Skin of body (tissue), 3 donors: ENCODE measurements at places on chromosomes 3 and 15.

DNA sequence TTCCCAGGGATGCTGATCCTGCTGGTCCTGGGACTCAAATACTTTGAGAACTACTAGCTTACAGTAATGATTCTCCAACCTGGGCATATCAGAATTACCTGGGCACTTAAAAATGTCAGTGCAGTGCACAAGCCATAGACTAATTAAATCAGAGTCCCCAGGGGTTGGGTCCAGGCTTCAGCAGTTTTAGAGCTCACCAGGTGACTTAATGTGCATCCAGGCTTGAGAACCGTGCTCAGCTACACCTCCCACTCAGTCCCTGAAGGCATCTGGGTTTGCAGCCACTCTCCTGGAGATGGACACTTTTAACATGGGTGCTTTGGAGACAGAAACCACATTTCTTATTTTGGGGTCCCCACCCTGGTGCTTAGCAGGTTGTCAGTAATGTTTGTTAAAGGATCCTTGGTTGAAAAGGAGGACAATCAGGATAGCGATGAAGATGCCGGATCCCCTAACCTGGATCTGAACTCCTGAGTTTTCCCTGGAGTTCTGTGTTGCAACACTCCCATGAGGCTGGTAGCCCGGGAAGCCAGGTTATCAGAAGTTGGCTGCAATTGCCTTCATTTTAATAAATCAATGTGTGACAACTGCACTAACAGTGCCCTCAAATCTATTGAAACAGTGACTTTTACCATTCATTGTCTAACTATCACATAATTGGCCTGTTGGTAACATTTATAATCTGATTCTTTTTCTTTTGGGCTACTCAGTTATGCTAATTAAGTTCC is 48.1 kb downstream of the BFSP2 start:
- DNase-seq: no peak

DNA sequence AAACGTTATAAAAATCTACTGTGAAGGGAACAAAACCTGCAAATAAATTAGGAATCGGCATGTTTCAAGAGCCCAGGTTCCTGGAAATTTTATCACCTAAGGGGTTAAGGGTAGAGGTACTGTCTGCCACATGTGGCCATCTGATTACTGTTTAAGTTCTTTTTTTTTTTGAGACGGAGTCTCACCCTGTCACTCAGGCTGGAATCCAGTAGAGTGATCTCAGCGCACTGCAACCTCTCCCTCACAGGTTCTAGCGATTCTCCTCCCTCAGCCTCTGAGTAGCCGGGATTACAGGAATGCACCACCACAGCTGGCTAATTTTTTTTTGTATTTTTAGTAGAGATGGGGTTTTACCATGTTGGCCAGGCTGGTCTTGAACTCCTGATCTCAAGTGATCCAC is 35.8 kb downstream of the UQCC5 start:
- DNase-seq: no peak

GRCh38 chr3:78689378-78689777 is 1078.4 kb downstream of the ROBO1 start:
- no peak for DNase-seq

GRCh38 chr15:90519688-90520087 is 10.0 kb upstream of the CRTC3 start:
- no peak for DNase-seq

DNA sequence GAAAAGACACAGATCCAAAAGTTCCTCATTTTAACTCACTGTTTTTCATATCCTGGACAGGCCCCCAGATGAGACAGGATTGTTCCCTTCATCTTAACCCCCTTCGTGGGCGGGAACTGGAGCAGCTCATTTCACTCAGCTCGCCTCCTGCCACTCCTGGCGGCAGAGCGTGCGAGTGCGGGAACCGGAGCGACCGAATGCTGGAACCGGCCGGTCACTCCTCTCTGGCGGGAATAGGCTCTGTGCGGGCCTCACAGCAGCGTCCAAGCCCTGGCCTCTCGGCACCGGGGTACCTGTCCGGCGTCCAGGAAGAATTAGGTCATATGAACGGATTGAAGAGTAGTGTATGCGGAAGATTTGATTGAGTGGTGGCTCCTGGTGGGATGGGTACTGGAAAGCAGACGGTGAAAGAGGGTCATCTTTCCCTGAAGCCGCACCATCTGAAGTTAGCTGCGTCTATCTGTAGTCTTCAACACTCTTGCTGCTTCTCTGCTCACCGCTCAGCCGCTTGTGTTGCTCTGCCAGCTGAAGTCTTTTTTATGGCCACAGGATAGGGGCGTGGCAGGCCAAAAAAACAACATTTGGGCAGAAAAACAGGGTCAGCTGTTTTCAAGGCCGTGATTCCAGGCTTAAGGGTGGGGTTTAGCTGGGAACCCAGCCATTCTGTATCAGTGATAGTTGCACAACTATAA is 42.3 kb upstream of the FXR1 start:
- no peak for DNase-seq

DNA sequence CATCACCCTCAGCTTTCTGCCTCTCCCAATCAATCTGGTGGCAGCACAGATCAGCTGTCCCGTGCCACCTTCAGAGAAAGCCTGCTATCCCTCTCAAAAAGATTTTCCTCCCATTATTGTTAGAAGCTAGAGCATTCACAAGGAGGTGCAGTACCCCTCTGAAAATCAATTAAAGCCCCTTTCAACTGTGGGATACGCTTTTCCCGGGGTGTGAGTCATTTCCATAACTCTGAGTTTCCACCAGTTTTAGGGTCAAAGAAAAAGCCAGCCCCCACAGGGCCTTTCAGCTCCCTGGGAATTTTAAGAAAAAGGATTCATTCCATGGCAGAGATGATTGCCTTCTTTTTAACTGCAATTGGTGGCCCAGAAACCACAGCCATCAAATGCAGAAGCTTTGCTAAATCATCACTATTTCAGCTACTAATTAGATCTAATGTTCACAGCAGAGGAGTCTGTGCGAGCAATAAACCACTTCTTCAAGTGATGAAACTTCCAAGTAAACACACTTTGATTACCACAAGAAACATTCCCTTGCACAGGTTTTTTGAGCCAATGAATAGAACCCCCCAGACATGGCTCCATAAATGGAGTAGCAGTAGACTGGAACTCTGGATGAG is 270.0 kb upstream of the TPRG1 start:
- no peak for DNase-seq

DNA sequence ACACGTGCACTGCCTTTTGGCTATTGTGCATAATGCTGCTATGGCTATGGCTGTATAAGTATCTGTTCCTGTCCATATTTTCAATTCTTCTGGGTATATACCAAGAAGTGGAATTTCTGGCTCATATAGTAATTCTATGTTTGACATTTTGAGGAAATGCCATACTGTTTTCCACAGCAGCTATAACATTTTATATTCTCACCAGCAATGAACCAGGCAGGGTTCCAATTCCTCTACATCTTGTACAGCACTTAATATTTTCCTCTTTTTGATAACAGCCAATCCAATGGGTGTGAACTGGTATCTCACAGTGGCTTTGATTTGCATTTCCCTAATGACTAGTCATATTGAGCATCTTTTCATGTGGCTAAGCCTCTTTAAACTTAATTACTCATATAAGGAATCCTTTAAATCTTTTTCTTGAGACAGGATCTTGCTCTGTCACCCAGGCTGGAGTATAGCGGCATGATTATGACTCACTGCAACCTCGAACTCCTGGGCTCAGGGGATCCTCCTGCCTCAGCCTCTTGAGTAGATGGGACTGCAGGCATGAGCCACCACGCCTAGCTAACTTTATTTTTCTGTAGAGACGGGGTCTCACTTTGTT is 38.1 kb upstream of the IGDCC4 start:
- no peak for DNase-seq

DNA sequence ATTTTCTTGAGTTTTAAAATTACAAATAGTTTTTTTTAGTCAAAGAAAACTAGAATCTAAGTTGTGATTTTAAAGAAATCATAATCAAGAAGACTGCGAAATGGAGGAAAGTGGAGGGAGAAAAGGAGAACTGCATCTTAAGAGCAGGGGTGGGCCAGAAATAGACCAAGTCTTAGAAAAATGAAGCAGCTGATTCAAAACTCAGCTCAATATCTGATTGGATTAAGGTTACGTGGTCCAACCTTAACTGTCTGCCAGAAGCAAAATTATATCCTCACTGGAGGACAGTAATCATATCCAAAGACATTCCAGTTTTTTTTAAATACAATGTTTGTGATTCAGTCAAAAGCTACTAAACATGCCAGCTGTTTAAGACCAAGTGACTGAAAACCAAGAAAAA is 41.4 kb downstream of the CHSY1 start:
- peak; percentile 30 for DNase-seq

GRCh38 chr3:82001276-82001923 is 240.0 kb upstream of the GBE1 start:
- no peak for DNase-seq

- DNase-seq: no peak
These were observed 164.5 kb downstream of the WNT7A start for GRCh38 chr3:13715167-13715954.

- no peak for DNase-seq
These were observed 27.8 kb downstream of the FNDC3B start for GRCh38 chr3:172066880-172067796.

GRCh38 chr15:89912674-89913396 is at the start of gene ARPIN:
TSS of gene ARPIN (minus strand) at chr15:89912952. CDS start at chr15:89912835, 117 bp downstream.
- no peak for DNase-seq

DNA sequence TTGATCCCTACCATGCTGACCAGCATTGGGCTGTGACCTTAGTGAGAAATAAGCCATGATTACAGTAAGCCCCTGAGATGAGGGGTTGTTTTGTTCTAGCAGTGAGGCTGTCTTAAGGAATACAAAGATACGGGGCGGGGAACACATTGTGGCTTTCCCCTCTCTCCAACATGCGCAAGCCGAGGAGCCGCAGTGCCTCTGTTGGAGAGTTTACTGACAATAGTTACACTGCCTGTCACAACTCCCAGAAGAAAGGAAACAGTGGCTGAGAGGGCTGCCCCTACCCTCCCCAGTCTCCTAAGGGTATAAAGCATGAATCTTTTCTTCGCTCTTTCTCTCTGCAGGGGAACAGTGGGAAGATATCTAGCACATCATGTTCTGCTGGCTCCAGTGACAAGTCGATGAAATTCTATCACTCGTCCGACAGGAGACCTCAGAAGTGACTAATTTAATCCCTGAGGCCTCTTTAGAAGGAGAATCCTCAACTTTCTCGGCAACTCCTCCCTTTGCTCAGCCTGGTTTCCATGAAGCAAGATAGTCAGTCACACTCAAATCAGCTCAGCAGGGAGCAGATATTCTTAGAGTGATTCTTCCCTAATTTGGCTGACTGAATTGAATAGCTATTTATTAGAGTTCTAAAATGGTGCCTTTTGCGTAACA is 409.0 kb upstream of the PROK2 start:
- peak; percentile 50 for DNase-seq

- DNase-seq: no peak
These were observed 18.7 kb upstream of the SPG11 start for GRCh38 chr15:44682211-44682610.

DNA sequence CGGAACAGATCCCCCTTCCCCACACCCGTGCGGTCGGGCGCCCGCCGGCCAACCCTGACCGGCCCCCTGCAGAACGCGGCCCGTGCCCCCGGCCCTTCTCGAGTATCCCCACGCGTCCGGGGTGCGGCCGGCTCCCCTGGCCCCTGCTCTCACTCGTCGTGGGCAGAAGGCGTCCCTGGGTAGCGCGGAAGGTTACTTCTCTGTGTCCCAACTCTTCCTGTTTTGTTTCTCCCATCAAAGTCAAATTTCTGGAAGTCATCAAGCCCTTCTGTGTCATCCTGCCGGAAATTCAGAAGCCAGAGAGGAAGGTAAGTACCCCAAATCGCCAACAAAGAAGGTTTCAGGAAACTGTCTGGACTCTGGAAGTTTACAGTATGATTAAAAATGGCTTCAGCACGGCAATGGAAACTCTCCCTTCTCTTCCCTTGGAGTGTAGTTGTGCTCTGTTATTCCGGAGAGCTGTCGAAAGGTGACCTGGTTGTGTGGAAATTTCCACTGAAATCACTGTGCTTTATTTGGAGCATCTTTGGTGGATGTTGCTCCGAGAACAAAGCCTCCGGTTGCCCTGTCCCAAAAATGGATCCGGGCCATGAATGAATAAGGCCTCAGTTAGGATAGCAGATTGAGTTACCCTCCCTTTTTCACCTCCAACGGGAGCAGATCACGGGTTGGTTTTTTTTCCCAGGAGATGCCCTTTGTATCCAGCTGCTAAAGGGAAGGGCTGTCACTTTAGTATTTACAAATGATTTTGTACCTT is 536 bp downstream of the SEC61A1 start:
- DNase-seq: no peak

GRCh38 chr3:15108082-15108545 is 9.2 kb upstream of the RBSN start:
- no peak for DNase-seq

DNA sequence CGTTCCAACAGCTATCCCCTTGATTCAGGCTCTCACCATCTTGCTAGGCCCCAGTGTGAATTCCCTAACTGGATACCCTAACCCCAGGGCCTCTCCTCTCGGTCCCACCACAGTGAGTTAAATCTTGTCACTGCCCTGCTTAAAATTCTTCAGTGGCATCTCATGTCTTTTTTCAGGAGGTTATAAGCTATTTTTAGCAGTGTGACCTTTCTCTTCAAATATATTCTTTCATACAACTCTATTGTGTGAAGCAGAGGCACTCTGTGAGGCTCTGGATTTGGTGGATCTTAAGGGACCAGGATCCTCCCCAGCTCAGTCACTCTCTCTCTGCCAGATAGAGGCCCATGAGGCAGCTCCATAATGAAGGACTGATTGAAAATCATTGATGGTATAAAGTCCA is 760.4 kb downstream of the NTRK3 start:
- no peak for DNase-seq

GRCh38 chr15:38883987-38884386 is 319.4 kb upstream of the RASGRP1 start:
- DNase-seq: no peak

DNA sequence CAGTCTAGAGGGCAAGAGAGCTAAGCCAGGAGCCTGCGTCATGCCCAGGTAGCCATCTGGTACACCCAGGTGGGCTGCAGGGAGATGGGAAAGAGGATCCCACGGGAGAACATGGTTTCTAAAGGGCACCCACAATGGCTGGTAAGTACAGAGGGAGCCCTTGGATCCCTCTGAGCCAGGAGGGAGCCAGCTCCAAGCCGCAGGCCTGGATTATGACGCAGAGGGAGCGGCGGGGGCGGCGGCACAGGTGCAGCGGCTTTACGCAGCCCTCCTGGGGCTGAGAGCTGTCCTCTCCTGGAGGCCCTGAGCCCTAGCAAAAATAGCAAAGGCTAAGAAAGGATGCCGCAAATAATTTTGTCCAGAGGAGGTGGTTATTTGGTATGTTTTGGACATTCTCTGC is 2.8 kb downstream of the CAV3 start:
- DNase-seq: no peak

DNA sequence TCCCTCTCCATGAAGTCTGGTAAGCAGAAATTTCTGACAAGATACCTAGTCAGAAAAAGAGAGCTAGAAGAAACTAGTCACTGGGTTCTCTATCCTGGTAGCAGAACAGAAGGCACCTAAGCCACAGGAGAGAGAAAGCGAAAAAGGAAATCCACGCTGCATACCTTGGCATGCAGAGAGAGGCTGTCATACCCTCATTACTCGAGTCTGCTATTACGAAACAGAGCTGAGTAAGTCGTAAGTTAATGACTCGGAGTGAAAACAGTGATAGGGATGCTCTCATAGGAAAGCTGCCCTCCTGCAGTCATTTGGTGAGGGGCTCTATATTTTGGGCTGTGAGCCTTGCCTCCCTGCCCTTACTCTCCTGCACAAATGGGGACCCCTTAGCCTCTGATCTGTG is 16.2 kb downstream of the CLRN1 start:
- no peak for DNase-seq
